Left hindlimb (tissue), 1 donor: ENCODE measurements at places on chromosomes 6 and 20.

- no peak for DNase-seq
Observed at GRCh38 chr6:10690651-10691445, 3.6 kb downstream of the C6orf52 start.

DNA sequence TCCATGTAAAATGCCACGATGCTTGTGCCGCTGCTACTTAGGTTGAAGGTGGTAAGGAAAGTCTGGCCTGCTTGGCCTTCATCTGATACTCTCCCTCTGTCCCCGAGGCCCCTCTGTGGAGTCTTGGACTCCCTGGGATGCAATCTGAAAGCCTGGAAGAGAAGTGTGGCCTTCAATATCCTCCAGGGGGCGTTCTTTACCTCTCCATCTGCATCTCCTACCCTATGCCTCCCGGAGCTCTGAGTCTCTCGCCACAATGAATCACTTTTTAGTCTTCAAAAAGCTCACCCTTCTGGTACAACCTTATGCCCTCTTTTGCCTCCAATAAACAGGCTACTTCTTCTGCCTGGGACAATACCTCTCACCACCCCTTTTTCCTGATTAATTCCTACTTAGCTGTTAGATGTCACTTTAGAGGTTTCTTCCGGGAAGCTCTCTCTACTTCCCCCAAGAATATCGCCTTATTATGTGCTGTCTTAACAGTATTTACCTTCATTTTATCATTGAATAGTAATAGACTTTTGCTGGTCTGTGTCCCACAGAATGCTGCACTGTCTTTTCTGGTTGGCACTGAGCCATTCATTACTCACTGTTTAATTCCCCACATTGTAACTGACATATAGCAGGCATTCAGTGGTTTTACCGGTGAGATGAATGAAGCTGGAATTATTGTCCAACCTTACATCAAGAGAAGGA lies 13.9 kb upstream of the ATG5 start:
- DNase-seq: no peak

- DNase-seq: no peak
Observed at GRCh38 chr6:157967020-157967419, 14.6 kb upstream of the SYNJ2 start.

DNA sequence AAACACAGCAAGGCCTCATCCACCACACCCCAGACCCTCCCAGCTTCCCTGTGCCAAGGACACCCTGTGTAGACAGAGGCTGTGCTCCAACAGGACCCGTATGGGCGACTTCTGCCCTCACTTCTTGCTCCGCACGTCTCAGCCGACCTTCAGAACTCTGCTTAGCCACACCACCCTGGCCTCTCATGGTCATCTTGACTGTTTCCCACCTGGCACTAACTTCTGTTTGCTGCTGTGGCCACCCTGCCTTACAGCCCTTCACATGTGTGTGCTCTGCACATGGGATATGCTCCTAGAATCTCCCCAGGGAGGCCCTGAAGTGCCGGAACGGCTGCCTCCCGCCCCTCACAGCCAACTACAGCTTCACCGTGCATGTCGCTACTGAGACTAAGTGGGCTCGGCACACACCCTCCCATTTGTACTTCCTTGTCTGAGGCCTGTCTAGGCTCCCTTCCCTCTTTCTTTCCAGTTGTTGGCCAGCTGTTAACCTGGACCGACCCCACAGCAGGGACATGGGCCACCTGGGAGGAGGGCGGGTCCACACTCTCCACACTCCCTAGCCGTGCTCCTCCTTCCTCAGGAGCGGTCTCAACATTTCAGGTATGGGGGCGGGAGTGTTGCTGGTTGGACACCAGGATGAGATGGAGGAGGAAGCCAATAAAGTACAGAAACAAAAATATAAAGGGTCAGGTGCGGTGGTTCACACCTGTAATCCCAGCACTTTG lies 69.6 kb downstream of the PYGB start:
- no peak for DNase-seq

DNA sequence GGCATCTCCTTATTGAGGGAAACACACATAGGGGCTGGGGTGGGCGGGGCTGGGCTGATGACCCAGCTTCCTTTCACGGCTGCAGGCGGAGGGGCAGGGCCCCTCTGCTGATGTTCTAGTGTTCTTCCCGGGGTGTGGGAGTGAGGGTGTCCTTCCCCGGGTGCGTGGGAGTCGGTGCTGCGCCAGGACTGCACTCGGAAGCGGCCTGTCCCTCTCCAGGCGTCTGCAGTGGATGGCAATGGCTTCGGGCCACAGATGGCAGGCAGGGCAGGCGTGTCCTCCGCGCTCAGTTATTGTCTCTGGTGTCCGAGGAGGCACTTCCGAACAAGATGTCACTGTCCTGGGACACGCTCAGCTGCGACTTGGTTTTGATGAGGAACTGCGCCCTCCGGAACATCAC lies 19.2 kb downstream of the KCNG1 start:
- no peak for DNase-seq
